ENCODE measurements at places on chromosomes 7 and 10.

DNA sequence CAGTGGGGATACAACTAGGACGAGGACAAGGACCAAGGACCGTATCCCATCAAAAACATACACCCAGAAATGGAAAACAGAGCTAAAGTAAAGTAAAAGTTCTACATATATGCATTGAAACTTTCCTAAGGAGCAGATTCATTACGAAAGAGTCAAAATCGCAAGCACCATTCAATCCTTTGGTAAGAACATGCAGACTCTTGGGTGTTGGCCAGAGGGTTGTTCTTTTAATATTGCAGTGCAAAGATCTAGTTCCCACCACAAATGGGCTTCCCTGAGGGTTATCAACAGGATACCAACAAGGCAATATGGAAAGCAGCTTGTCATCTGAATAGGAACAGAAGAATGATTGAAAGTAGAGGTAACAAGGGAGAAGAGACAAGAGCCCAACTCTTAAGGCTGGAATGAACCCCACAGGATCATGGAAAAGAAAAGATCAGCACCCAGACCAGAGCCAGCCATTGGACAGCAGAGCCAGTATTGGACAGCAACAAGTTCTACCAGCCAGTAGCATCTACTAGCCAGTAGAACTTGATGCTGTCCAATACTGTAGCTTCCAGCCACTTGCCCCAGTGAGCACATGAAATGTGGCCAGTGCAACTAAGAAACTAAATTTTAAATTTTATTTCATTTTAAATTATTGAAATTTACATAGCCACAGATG lies 66.0 kb downstream of the OSBPL3 start:
- no peak for DNase-seq

DNA sequence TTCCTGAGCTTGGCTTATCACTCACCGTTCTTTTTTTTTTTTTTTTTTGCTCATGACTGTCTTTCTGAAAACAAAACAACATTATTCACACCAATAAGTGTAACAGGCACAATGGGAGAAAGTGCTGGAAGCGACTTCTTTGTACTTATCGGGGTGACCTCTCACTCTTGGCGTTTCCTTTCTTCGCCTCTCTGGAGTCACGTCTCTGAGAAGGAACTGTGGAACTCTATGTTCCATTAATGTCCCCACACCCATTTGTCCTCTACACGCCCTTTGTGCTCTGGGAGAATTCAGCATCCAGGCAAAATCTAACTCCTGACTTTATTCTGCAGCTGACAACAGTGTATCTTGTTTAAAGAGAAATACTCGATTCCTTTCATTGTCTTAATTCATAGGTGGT lies 70.8 kb upstream of the FAM204A start:
- no peak for DNase-seq

DNA sequence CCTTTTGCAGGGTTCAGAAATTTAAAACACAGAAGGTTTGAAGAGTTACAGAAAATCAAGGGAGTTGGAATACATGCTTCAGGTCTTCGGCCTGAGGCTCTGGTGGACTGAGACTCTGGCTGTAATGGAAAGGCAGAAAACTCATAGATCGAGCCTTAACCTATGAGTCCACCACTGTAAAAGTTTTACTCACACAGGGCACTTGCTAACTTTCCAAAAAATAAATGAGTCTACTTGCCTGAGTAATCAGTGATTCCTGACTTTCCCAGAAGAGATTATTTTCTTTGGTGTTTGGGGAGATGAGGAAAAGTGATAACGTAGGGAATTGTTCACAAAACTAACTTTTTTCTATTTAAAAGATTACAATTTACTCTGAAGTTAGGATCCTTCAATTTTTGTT lies 108.0 kb downstream of the MBL2 start:
- DNase-seq: no peak

- DNase-seq: no peak
Measured at GRCh38 chr7:1490837-1491236, 13.4 kb downstream of the INTS1 start.

- no peak for DNase-seq
Measured at GRCh38 chr7:112505495-112505894, 24.7 kb downstream of the LSMEM1 start.

- DNase-seq: no peak
Measured at GRCh38 chr7:113606325-113606724, 312.5 kb downstream of the PPP1R3A start.

DNA sequence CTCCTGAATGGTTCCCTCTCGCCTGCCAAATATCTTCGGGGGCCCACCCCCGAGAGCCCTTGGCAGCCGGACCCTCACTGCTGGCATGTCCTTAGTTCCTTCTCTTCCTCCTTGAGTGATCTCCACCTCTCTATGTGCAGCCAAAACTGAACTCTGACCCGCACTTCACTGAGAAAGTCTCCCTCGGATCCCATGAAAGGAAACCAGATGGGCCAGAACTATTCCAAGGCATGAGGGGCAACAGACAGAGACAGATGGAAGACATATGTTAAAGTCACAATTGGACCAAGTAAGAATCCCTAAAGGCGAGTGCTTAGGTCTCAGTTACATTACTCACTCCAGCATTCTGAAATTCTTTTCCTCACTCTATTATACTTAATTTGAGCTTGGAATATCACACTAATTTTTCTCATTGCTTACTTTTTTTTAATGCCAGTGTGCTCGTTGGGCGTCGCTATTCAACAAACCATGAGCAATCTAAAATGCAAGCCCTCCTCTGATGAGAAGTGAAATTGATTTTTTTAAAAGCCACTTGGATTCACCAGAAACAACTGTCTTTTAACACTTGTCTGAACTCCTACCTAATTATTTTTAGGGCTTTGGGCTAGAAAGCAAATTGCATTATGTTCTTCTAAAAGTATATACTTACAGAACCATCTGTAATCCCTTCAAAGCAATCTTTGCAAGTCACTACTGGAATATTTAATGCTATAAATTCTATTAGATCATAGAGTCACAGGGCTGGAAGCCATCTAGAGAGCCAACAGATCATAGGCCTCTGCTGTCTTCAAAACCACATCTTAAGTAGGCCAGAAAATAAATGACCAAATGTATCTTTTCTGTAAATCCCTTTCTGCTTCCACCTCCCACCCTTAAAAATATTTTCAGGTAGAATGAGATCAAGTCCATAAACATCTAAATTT lies 43.3 kb upstream of the EZH2 start:
- DNase-seq: no peak

DNA sequence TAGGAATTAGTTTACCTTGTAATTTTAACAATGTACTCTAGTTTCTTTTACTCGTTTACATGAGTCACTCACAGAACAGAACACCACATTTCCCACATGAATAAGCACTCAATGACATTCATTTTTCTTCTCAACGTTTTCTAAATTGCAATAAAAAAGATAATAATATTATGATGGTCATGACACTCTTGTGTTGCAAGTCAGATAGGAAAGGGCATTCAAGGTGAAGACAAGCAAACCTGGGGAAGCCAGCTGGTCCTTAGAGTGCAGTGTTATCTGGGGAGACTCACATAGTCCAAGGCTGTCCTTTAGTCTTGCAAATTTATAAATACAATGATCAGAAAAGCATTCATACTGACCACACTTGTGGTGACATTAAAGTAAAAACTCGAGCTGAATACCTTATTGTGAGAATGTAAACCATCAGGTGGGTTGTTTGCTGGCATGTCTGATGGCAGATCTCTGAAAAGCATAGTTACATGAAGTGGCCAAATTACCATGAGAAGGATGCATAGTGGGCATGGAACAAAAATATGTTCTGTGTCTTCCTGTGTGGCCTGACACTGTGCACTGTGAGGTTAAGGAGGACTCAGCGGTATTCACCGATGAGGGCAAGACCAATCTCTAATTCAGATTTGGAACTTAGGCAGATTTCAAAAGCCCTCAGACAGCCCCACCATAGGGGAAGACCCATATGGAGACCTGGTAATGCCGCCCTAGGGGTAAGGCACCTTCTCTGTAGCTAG lies 158.9 kb upstream of the ASAH2 start:
- DNase-seq: no peak

DNA sequence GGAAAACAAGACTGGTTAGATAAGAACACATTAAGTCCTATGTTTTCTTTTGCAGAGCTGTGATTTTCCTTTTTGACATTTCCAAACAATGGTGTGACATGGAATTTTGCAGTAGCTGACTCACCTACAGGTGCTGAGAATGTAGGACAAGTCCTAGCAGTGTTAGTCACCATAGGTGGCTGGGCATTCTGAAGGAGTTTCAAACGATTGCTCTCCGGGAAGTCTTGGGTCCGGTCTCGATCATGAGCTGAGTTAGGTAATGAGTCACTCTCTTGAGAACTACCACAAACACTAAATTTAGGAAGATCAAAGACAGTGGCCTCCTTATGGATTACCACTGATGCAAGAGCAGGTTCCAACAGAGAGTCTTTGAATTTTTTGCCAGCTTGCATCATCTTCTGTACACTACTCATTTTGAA lies 3.6 kb downstream of the FIGNL1 start:
- DNase-seq: no peak

GRCh38 chr7:91149341-91150246 lies 114.6 kb upstream of the FZD1 start:
- no peak for DNase-seq

DNA sequence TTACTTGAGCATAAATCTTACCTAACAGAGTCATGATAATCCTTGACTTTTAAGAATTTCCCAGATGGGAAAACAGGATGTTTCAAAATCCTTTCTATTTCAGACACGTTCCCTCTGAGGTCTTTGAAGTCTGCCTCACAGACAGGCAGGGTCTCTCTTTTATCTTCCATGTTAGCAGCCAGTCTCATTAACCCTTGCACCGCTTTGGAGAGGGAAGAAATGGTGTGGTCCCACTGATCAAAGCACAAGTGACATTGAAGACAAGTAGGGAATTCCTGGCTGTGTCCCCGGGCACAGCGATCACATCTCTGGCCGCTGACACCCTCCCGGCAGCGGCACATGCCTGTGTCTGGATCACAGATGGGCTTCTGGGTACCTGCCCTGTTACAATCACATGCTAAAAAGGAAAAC lies 52.7 kb upstream of the LAMB1 start:
- no peak for DNase-seq

- DNase-seq: no peak
Measured at GRCh38 chr10:38025283-38025682, 14.8 kb downstream of the ZNF33A start.

DNA sequence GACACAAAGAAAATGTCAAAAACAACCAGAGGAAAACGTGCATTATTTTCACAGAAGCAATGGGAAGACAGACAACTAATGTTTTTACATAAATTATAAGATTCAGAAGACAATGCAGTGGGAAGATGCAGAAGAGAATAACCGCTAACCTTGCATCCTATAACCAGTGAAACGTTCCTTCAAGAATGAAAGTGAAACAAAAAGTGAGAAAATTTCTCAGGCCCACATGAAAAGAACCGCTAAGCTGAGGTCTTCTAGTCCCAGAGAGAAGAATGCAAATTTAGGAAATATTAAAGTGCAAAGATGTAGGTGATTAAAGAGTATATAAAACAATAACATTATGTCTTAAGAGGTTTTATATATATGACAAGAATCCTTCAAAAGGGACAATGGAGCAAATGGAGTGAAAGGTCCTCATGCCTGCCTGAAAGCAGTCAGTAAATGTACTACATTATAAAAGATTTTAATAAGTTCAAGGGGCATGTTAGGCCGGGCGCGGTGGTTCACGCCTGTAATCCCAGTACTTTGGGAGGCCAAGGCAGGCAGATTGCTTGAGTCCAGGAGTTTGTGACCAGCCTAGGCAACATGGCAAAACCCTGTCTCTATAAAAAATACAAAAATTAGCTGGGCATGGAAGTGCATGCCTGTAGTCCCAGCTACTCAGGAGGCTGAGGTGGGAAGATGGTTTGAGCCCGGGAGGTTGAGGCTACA lies 43.1 kb upstream of the DDC start:
- no peak for DNase-seq

DNA sequence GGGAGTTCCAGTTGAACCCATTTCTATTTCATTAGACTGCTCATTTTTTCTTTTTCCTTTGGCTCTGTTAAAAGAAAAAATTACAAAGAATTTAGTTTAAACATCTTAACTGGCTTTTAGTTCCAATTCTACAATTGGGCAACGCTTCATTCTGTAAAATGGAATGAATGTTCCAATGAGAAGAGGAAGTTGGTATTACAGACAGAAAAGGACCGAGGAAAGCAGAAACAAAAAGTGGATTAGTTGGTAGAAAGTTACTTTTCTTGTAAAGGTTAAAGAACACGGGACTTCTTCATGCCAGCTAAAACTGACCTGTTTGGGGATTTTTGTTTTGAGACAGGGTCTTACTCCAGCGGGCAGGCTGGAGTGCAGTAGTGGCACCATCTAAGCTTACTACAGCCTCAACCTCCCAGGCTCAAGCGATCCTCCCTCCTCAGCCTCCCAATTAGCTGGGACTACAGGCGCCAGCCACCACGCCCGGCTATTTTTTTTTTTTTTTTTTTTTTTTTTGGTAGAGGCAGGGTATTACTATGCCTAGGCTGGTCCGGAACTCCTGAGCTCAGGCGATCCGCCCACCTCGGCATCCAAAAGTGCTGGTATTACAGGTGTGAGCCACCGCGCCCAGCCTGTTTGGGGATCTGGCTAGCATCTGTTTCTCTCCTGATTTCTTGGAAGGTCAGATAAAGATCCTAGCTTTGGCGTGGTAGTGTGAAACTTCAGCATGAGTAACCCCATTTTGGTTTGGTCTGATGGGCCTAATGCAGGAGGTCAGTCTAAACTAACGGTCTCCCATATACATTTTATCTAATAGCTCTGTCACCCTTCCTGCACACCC lies 1.3 kb upstream of the VDAC2 start:
- no peak for DNase-seq

GRCh38 chr10:78852466-78853240 lies 216.1 kb upstream of the ZMIZ1 start:
- DNase-seq: peak; percentile 31

GRCh38 chr10:130894471-130894870 lies 417.1 kb downstream of the TCERG1L start:
- no peak for DNase-seq

DNA sequence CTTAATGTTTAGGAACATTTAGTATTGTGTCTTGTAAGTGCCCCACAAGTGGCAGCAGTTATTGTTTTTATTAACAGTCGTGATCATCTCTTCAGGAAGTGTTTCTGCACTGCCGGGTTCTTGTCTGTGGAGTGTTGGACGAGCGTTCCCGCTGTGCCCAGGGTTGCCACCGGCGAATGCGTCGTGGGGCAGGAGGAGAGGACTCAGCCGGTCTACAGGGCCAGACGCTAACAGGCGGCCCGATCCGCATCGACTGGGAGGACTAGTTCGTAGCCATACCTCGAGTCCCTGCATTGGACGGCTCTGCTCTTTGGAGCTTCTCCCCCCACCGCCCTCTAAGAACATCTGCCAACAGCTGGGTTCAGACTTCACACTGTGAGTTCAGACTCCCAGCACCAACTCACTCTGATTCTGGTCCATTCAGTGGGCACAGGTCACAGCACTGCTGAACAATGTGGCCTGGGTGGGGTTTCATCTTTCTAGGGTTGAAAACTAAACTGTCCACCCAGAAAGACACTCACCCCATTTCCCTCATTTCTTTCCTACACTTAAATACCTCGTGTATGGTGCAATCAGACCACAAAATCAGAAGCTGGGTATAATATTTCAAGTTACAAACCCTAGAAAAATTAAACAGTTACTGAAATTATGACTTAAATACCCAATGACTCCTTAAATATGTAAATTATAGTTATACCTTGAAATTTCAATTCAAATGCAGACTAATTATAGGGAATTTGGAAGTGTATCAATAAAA lies 22.2 kb downstream of the PLA2G12B start:
- no peak for DNase-seq
